ENCODE measurements at places on chromosomes 7 and 10. TPM values are rescaled to one million over a fixed set of nuclear protein-coding genes. Genes with fewer than 3 reads are reported as not detected.

The PNLIPRP2 gene
- not detected for total RNA-seq

The PDE6C gene
- total RNA-seq: not detected

The NEUROD6 gene
- not detected for total RNA-seq

The VTI1A gene
- 36.8 TPM for total RNA-seq

The GTF2IRD1 gene
- 39.9 TPM for total RNA-seq

The DYNC1I1 gene
- total RNA-seq: 2.3 TPM

The DGKB gene
- total RNA-seq: 4.6 TPM

The EIF5AL1 gene
- 0.12 TPM for total RNA-seq

The SLIT1 gene
- total RNA-seq: 3.3 TPM

The AP3M1 gene
- total RNA-seq: 27.3 TPM
